Bronchial epithelial cell (primary cell): ENCODE measurements at places on chromosomes 4 and X.
A peak's percentile ranks its signal among the peaks of the same experiment; 100 is the strongest.

DNA sequence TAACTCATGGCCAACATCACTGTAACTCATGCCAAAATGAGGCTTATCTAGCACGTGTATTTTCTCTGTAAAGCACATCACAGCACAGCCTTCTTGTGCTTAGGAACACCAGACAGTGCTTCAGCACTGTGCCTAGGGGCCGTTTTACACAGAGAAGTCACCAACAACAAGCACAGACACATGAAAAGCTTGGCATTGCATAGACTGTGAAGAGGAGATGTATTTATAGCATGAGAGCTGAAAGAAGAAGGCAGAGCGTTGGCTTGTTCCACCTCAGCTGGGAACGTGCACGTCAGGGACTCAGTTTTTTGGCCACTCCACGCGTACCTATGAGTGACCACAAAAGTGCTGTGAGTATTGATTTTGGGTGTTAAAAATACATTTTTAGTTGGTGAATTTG, 116.3 kb upstream of the SFRP2 start:
- DNase-seq: no peak

- DNase-seq: no peak
Observed at GRCh38 chr4:68962868-68963267, 11.3 kb upstream of the UGT2A3 start.

DNA sequence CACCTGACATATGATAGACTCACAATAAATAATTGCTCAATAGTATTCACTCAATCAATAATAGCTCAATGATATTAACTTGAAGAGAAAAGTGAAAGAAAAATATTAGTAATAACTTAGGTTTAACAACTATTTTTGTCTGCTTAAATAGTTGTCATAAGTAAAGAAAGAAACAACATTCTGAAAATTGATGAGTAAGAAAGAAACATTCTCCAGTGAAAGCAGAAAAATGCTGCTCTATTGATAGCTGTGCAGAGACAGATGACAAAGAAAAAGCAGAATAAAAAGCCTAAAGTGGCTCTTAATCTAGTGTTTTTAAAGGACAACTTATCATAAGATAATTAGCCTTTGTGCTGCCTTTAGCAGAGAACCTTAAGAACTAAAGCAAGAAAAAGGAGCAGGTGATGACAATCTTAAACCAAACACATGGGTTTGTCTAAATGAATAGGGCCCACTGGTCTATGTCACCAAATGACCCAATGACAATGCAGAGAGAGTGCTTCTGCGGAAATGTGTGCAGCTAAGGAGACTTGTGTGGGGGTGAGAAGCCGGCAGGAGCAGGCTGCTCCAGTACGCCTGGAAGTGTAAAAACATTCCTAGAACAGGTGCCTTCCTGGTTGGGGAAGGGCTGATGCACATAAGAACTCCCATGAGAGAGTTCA, 13.2 kb downstream of the HS3ST1 start:
- no peak for DNase-seq

DNA sequence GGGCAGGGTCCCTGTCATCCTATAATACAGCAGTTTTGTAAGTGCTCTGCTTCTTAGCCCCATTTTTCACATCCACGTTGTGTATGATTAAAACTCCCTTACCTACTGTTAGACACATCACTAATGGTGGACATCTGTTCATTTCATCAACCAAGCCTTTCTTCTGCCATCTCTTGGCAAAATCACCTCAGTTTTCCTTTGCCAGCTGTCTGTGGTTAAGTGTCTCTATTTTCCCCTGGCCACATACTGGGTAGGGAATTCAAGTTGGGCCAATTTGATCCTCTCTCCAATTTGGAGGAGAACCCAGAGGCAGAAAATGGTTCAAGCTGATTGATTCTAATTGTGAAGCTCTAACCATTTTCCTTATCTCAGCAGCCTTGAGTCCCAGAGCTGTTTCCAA, 436.1 kb downstream of the PCDH7 start:
- DNase-seq: no peak

DNA sequence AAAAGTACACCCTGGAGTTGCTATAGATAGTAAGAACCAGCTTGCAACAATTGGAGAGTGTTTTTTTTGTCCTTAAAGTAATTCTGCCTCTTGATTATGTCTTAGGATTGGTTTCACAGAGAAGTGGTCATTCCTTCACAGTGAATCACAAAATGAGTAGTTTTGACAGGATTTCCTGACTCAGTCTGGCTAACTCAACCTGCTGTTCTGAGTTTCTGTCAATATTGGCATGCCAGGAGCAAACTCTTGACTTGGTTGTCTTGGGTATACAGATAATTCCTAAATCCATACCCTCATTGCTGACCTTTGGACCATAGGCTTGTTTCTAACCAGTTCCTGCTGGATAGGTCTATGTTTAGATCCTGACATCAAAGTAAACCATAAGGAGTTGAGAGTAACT, 9.4 kb downstream of the FHIP1A start:
- DNase-seq: peak; percentile 98

GRCh38 chr4:184282895-184283654, 65.4 kb upstream of the ENPP6 start:
- no peak for DNase-seq

DNA sequence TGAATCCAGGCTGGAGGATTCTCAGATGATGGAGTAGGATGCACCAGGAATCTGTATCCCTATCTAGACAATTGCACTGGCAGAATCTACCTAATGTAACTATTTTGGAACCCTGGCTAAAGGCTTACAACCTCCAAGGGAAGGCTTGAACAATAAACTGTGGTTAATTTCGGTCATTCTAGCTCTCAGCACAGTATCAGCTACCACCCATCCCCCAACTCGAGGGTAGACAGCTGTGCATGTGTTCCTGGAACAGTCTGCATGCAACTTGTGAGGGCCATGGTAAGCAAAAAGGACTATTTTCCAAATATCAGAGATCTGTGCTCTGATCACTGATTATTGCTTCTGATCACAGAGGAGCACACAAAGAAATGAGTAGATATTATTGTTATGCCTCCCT, 34.0 kb downstream of the ELF2 start:
- no peak for DNase-seq

GRCh38 chr4:150518559-150518958, 63.4 kb upstream of the MAB21L2 start:
- peak; percentile 92 for DNase-seq

DNA sequence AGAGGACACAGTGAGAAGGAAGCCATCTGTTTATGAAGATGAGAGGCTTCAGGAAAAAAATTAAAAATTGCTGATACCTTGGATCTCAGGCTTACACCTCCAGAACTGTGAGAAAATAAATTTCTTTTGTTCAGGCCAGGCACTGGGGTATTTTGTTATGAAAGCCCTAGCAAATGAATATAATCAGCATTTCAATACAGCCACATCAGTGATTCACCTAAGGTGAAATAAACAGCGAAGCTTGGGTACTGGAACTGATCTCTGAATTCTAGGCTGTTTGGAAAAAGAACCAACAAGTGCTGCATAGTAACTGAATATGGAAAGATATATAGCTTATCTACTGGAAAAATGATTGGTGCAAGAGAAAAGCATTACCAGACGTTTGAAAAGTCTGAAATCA, 88.5 kb downstream of the PDS5A start:
- DNase-seq: no peak

GRCh38 chrX:54640736-54641135, 110.7 kb downstream of the GNL3L start:
- DNase-seq: peak; percentile 14

- DNase-seq: no peak
Observed at GRCh38 chr4:125710766-125711165, 396.0 kb downstream of the FAT4 start.

DNA sequence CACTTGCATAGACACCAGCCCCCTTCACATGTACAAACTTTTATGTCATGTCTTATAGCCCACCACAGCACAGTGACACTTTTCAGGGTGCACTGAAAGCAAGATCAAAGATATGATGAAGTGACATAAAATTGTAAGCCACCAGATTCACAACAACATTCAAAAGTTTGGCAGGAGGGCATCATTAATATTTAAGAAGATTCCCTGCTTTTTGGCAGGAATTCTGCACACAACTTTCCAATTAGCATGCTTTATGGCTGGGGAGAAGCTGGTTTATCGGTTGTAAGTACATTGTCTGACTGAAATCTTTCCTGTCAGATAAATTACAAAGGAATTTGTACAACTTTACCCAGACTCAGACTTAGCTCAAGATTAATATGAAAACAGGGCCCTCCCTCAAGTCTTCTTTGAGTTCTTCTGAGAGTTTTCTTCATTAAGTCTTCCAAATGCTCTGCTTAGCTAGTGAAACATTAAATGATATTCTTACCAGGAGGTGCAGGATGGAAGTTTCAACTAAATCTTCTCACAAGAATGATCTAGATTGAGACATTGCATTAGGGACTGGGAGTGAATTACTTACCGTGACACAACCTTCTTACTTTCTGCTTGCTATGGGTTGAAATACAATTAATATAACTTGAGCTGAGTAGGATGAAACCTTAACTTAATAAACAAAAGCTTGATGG, 523.8 kb downstream of the PPARGC1A start:
- no peak for DNase-seq

DNA sequence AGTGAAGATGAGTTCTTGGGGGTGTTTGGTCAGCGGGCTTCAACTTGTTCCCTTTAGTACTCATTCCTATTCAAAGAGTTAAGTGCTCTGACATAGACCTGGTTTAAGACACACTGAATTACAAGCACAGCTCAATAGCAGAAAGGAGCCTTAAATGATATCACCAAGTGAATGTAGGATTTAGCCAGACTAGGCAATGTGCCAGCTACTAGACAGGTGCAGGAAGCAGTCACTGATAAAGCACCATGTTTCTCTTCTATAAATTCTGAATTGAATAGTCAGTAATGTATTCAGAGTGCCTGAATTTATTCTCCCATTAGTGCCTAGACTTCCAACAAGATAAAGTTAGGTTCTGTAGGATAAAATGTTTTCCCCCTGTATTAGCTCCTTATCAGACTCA, 63.6 kb downstream of the ASB9 start:
- DNase-seq: no peak

DNA sequence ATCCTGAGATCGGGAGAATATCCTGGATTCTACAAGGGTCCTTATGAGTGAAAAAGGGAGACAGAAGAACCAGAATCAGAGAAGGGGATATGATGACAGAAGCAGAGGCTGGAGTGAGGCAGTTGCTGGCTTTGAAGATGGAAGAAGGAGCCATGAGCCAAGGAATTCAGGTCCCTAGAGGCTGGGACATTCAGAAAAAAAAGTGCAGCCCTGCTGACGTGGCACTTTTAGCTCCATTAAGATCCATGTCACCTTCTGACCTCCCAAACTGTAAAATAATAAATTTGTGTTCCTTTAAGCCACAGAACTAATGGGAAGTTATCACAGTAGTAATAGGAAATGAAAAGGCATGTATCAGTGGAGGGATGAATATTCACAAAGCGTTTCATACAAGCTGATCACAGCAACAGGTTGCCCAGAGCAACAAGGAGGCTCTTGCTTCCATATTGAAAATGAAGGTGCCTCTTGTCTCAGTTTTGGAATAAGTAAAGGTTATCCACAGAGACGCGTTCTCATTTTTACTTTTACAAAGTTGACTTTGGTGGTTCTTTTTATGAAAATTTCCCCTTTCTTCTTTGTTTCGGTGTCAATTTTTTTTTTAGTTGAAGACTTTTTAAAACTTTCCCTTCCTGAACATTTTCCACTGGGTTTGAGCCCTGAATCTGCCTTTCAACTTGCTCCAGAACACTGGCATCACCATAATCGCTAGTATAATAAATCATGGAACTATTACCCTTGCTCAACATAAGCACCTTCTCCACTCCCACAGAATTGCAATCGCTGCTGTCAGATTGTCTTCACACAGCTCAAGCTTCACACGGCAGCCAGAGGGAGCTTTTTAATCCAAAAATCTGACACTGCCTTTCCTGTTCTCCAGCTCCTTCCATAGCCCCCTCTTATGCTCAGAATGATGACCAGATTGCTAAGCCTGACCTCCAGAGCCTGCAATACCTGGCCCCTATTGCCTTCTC, 127.6 kb upstream of the RBPJ start:
- DNase-seq: no peak

DNA sequence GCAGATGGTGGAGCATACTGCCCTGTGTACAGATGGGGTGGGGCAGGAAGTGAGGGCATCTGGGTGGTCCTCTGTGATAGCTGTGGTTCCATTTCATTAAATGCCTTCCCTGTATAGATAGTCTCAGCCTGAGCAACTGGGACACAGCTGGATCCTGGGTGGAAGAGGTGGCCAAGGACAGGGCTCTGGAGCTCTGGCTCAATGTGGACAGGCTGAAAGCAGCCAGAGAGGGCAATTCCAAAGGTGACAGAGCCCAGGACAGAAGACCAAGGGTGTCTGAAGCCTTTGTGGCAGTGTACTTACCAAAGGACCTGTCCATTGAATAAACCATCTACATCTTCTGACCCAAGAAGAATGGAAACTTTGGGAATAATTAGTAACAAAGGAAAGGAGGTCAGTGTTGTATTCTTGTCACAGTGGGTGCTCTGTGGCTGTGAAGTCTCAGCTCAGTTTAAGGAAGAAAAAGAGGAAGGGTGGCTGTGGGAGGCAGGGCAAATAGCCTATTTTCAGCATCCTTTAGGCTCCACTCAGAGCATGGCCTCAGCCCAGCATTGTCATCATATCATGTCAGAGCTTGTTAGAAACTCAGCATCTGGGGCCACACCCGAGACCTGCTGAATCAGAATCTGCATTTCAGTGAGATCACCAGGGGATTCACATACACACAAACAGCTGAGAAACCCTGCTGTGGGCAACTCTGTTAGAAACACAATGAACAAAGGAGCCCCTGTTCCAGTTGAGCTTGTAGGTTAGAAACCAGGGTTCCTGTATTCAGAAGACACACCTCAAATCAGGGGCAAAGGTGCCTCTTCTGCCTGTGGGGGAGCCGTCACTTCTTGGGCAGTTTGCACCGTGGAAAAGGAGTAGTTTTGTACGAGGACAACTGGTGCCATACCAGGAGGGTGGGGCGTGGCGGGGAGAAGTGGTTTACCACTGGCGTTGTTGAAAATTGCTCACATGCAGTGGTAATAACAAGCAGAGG, 168.6 kb downstream of the PTTG2 start:
- peak; percentile 100 for DNase-seq

- no peak for DNase-seq
Observed at GRCh38 chr4:47641755-47642154, 156.7 kb downstream of the ATP10D start.

DNA sequence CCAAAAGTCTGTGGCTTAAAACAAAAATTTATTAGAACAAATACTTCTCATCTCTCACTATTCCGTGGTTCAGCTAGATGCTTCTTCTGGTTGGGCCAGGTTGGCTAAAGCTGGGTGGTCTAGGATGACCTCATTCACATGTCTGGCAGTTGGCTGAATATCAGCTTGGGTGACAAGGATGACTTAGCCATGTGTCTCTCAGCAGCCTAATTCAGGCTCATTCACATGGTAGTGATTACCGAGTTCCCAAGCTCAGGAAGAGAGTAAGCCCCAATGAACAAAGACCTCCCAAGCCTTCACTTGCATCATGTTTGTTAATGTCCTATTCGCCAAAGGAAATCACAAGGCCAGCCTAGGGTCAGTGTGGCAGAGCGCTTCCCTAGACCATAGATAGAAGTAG, 119.4 kb downstream of the FANCB start:
- DNase-seq: no peak

DNA sequence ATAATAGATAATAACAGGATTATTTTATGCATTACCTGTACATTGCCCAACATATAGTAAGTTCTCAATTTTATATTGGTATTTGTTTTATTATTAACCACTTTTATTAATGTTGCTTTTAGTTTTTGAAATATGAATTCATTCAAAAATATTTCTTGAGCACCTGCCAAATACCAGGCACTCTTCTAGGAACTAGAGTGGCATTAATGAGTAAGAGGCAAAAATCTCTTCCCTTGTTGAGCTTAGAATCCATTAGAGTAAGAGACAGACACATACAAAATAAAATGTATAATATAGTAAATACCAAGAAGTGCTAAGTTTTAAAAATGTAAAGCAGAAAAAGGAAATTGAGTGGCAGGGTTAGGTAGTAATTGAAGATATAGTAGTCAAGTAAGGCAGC, 45.8 kb downstream of the TET2 start:
- no peak for DNase-seq
